Memory B cell (primary cell): ENCODE measurements at places on chromosomes 3 and 15.

DNA sequence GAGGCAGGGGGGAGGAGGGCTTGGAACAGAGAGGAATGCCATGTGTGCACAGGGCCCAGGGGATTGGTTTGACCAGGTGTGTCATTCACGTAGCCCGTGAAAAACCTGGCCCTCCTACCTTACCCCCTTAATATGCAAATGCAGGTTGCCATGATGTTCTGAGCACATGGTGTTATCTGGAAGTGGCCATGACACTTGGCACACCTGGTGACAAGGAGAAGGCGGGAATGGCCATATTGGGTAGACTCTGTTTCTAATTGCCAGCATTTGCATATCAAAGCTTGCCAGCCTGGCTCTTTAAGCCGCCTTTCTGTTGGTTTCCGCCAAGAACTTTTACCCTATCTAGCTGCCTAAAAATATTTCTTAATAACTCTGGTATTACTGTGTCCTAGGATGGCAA is 202.1 kb upstream of the DPH6 start:
- no peak overlapping the region for H3K4me3 ChIP-seq
- no peaks in the 10 kb centered on the region for H3K36me3 ChIP-seq
- no peak for DNase-seq
- peaks cover 7% of the 10 kb centered on the region for H3K27me3 ChIP-seq
- no peak overlapping the region for H3K27ac ChIP-seq

DNA sequence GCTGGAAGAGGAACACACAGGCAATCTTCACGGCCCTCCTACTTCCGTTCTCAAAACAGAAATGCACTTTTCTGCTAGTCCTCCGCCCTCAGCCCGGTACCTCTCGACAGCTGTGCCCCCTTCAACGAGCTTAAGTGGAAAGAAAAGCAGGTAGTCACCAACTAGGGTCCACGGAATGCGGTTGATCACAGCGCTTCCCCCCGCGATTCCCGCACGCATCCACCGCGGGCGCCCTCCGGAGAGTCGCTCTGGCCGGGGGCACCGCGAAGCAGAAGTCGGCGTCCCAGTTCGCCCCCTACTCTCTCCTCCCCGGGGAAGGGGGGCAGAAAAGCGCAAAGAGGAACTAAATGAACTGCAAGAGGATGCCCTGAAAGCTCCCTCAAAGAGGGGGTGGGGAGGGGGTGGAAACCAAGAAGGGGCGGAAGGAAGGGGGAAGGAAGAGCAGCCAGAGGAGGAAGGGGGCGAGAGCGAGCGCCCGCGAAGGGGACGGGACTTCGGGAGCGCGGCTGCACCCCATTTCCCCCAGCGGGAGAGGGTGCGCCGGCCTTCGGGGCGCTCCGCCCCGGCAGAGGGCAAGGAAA is 738 bp downstream of the ACAP2 start:
- peaks cover 31% of the 10 kb centered on the region for H3K4me1 ChIP-seq
- H3K27me3 ChIP-seq, result no peaks in the 10 kb centered on the region
- no peaks in the 10 kb centered on the region for H3K36me3 ChIP-seq
- DNase-seq, result peak; percentile 65

GRCh38 chr15:35115155-35115725 is 30.1 kb upstream of the NANOGP8 start:
- DNase-seq, result no peak
- H3K4me3 ChIP-seq, result no peak overlapping the region
- no peak overlapping the region for H3K27ac ChIP-seq
- H3K27me3 ChIP-seq, result no peaks in the 10 kb centered on the region

DNA sequence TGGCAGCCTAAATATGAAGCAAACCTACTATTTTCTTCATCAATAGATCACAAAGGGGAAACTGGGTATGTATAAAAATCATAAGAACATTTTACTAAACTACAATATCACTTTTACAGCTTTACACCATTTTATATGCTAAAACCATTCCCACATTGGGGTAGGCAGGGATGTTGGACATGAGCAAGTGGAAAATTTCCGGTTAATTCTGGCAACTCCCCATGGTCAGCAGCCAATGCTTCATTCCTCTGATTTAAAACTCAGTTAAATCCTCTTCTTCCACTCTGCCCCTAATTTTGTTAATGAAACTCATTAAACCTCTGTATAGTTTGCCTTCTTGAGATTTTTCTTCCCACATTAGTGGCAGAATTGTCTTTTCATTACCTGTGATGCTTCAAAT is 552.5 kb upstream of the NECTIN3 start:
- no peak for DNase-seq
- H3K36me3 ChIP-seq, result no peaks in the 10 kb centered on the region
- no peak overlapping the region for H3K4me3 ChIP-seq
- no peak overlapping the region for H3K27ac ChIP-seq

- DNase-seq, result no peak
- H3K36me3 ChIP-seq, result no peaks in the 10 kb centered on the region
- H3K4me3 ChIP-seq, result no peak overlapping the region
- no peaks in the 10 kb centered on the region for H3K27me3 ChIP-seq
- no peaks in the 10 kb centered on the region for H3K4me1 ChIP-seq
- no peak overlapping the region for H3K27ac ChIP-seq
Measured at GRCh38 chr3:61858054-61858453, 296.7 kb downstream of the PTPRG start.

DNA sequence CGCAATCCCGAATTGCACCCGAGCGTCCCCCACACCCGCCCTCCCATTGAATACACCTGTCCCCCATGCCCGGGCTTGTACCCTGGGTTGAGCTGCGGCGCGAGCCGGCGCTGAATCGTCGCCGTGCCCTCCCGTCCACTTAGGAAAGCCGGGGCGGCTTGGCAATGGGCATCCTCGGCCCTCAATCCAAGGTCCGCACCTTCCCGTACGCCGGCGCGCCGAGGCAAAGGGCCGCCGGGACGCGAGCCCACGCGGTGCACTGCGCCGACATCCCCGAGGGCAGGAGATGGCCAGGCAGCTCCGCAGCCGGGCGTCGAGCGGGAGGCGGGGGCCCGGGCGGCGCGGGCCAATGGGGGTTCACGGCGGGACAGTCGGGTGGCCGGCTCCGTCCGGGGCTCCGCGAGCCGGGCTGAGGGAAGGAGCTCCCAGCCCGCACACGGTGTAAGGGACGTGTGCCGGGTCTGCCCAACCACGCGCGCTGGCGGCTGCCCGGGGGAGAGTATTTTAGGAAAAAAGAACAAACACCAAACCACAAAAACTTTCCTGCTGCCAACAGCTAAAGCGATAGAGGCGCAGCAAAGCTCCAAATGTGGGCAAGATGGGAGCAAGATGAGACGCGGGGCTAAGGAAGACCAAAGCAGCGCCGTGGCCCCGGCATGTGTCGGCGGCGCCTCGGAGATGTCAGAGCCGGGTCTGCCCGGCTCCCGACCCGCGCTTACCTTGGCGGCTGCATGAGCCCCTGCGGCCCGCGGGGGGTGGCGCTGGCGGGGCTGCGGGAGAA is 621 bp downstream of the RGMA start:
- no peak overlapping the region for H3K27ac ChIP-seq
- H3K4me3 ChIP-seq, result peak overlapping the region; percentile 72
- no peak for DNase-seq
- no peaks in the 10 kb centered on the region for H3K36me3 ChIP-seq
- peaks cover 29% of the 10 kb centered on the region for H3K27me3 ChIP-seq
- H3K4me1 ChIP-seq, result peaks cover 10% of the 10 kb centered on the region

- peak overlapping the region; percentile 53 for H3K27ac ChIP-seq
- no peak overlapping the region for H3K4me3 ChIP-seq
- peak; percentile 62 for DNase-seq
- H3K36me3 ChIP-seq, result peaks cover 21% of the 10 kb centered on the region
- H3K27me3 ChIP-seq, result no peaks in the 10 kb centered on the region
Measured at GRCh38 chr15:64137226-64137833, 14.2 kb upstream of the SNX22 start.

DNA sequence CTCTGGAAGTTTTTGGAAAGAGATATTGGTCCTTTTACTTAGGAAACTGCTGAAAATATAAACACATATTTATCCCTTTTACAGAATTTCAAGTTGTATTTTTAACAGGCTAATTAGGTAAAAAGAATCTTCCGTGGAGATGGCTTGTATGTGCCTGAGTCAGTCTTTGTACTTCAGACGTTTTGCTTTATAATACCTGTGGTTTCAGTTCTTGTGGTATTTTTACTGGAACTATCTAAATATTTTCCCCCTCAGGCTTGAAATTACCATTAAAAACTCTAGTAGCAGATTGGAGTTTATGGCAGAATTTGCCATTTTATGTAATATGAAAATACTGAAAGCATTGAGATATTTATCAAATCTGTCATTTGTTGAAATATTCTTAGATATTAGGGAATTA is 151.6 kb upstream of the CGNL1 start:
- no peaks in the 10 kb centered on the region for H3K27me3 ChIP-seq
- H3K27ac ChIP-seq, result no peak overlapping the region
- H3K36me3 ChIP-seq, result no peaks in the 10 kb centered on the region
- peaks cover 11% of the 10 kb centered on the region for H3K4me1 ChIP-seq
- no peak for DNase-seq

DNA sequence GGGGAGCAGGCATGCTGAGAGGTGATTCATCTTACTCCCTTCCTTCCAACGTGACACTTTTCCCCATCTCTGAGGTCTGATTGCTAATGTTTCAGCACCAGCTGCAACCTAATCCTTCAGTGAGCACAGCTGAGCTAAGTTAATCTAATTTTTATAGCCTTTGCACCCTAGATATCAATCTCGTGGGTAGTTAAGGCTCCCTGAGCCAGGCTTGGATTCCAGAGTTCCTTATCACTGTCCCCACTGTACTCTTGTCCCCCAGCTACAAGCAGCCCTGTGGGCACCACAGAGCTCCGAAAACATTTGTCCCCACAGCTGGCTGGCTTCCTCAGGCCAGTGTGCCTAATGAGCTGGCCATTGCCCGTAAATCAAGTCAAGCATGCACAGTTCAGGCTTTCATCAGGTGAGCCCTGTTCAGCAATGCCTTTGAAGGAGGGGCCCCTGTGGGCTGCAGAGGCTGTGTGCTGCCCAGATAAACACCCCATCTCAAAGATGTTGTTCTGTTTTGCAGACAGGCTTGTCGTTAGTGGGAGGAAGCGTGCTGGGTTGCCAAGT is 376.9 kb upstream of the RASGRP1 start:
- no peaks in the 10 kb centered on the region for H3K27me3 ChIP-seq
- no peak overlapping the region for H3K4me3 ChIP-seq
- H3K36me3 ChIP-seq, result no peaks in the 10 kb centered on the region

DNA sequence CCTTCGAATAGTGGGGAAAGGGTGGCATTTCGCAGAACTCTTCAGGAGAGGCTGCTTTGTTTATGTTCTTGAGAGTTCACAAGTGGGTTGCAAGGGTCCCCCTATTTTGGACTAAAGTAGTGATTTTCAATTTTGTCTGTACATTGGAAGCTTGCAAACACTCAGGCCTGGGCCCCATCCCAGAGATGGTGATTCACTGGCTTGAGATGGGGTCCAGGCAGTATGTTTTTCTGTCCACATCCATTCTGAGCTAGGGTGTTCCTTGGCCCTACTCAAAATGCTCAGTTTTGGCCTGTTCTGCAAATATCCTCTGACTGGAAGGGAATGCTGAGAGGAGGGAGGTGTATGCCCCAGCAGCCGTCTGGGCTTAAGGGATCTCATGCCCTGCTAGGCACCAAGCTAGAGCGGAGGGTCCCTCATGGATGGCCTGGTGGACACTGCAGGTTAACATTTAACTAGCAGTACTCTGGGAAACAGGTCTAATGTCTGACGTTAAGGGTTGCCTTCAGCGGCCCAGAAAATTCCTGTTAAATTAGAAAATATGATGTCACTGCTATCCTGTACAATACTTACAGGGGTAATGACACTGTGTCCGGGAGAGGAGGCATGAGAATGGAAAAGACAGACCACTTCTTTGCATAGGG is 181.4 kb downstream of the OPA1 start:
- H3K36me3 ChIP-seq, result no peaks in the 10 kb centered on the region
- DNase-seq, result no peak
- H3K27me3 ChIP-seq, result peaks cover 12% of the 10 kb centered on the region
- no peak overlapping the region for H3K27ac ChIP-seq
- no peak overlapping the region for H3K4me3 ChIP-seq

DNA sequence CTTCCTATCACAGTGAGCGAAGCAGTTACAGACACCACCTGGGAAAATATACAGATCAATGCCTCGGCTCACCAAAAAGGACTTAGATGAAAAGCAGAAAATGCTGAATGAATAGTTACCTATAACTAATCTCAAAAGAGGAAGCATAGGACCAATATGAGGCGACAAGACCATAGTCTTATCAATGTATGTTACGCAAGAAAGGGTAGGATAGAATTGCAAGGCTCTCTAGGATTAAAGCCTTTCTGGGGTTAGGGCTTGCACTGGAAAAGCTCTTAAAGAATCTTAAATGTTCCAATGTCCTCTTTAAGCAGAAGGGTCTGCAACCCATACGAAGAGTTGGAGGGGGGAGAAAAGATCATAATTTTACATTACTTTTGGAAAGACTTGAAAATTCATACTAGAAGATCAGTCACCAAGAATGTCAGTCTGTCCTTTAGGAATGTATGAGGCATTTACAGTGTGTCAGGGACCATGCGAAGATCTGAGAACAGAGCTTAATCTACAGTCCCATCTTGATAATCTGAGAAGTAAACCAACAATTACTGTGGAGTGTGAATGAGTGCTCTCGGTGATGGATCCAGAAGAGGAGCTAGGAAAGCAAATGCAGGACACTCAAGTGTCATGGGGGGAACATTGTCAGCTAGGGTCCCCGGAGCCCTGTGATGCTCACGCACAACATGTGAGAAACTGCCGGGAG is 185.9 kb downstream of the GREM1 start:
- peaks cover 2% of the 10 kb centered on the region for H3K36me3 ChIP-seq
- peaks cover 35% of the 10 kb centered on the region for H3K4me1 ChIP-seq
- no peak overlapping the region for H3K27ac ChIP-seq
- no peak for DNase-seq
- no peak overlapping the region for H3K4me3 ChIP-seq

GRCh38 chr15:67569668-67570067 is 27.2 kb downstream of the MAP2K5 start:
- no peak overlapping the region for H3K4me3 ChIP-seq
- H3K36me3 ChIP-seq, result peaks cover 24% of the 10 kb centered on the region
- no peaks in the 10 kb centered on the region for H3K27me3 ChIP-seq
- no peak for DNase-seq

DNA sequence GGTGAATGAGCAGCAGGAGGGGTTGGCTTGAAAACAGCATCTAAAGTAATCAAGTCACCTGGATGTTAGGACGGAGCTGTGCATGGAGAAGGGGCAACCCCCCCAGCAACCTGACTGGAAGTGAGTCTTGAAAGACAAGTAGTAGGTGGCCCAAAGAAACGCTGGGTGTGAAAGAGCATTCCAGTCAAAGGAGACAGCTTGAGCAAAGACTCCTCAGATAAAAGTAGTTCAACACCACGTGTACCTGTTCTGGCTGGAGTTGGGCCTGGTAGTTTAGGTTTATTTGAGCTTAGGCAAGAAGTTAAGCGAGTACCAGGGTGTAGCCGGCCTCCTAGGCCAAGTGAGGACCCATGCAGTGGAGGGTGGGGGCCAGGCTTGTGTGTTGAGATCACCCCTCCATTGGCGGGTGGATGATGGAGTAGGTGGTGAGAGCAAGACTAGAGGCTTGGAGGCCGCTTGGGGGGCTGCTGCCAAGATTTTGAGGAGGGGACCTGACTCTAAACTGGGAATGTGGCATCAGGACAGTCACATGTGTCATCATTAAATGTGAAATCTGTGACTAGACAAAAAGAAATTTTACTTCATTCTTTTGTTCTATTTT is 61.3 kb downstream of the ABHD2 start:
- H3K4me1 ChIP-seq, result peaks cover 4% of the 10 kb centered on the region
- no peak for DNase-seq
- no peak overlapping the region for H3K27ac ChIP-seq
- H3K27me3 ChIP-seq, result no peaks in the 10 kb centered on the region
- H3K4me3 ChIP-seq, result no peak overlapping the region
- H3K36me3 ChIP-seq, result peaks cover 20% of the 10 kb centered on the region

- DNase-seq, result no peak
- no peaks in the 10 kb centered on the region for H3K36me3 ChIP-seq
- no peaks in the 10 kb centered on the region for H3K4me1 ChIP-seq
- no peak overlapping the region for H3K27ac ChIP-seq
Measured at GRCh38 chr3:169394316-169394715, 269.2 kb downstream of the MECOM start.
